CD4-positive, alpha-beta T cell treated with Interleukin-4 for 1 hour (primary cell): ENCODE measurements at places on chromosomes 1 and 21.

DNA sequence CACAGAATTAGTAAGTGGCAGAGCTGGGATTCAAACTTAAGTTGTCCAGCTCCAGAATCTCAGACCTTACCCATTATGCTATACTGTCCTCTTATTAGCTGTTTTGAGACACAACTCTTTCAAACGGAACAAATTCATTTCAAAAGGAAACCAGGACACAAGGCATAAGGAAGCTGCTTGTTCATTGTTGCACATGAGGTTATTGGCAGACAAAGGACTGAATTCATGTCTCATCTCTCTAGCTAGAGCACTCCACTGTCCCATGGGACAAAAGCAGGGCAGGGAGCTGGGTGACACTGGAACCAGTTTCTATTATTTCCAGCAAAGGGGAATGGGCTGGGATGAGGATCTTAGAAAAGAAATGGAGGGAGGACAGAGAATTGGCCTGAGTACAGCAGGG, 26.4 kb downstream of the CHI3L2 start:
- DNase-seq, result no peak

- DNase-seq, result no peak
Observed at GRCh38 chr1:246923482-246923881, 8.3 kb downstream of the AHCTF1 start.

GRCh38 chr21:38325731-38326420, 69.1 kb downstream of the KCNJ15 start:
- no peak for DNase-seq

DNA sequence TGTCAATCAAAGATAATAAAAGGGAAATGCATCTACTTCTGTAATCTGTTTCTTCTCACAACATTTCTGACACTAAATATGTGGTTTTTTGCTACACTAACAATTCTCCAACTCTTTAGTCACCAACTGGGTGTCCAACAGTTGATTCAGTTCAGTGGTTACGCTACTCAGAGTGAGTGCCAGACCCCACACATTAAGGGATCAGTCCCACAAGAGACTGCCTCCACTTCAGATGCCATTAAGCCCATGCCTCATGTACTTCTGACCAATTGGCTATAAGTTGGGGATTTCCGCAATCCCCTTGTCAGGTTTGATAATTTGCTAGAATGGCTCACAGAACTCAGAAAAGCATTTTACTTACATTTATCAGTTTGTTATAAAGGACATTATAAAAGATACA, 28.4 kb downstream of the RNF2 start:
- no peak for DNase-seq

- DNase-seq, result no peak
Observed at GRCh38 chr1:245645894-245646293, 491.1 kb downstream of the KIF26B start.

DNA sequence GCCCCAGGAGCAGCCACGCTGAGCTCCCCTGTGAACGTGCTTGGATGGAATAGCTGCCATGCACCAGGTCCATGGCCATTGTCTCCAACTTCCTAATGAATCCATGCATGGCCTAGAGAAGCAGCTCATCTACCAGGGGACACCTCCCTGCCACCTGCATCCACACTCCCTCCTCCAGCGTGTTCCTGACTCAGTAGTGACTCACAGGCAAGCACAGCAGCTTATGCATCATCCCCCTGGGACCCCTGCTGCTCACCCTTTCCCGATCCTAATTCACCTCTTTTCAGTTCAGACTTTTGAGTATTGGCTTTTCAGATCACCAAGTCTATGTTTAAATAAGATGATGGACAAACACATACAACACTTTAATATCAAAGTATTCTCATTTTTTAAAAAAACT, 39.9 kb upstream of the TADA1 start:
- no peak for DNase-seq

- no peak for DNase-seq
Observed at GRCh38 chr1:175195798-175196197, 3.2 kb upstream of the KIAA0040 start.

DNA sequence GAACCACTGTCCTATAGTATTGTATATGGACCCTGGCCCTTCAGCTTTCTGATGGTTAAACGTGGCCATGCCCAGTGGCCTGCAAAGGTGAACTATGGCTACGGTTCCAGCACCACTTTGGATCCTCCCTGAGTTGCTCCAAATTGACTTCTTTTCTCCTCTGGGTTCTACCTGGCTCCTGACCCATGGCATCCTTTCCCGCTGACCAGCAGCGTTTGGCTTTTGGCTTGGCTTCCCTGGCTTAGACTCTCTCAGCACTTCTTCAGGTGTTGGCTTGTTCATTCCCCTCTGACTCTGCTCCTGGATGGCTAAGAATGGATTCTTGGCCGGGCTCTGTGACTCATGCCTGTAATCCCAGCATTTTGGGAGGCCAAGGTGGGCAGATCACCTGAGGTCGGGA, 152.9 kb downstream of the CNIH3 start:
- DNase-seq, result no peak

DNA sequence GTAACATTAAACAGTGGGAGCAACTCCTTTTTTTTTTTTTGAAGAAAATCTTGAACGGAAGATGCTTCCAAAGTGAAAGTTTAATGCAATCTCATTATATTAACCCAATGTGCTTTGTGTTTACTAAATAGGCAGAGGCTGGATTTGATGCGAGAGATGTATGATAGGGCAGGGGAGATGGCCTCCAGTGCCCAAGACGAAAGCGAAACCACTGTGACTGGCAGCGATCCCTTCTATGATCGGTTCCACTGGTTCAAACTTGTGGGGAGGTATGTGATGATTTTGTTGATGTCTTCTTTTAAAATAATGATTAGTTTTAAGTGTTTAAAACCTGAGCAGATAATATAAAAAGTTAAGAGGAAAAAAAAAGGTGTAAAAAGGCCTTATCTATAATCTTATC, 74.2 kb upstream of the PGD start:
- DNase-seq, result no peak

- DNase-seq, result no peak
Observed at GRCh38 chr1:79749607-79750006, 743.1 kb upstream of the ADGRL4 start.

- DNase-seq, result no peak
Observed at GRCh38 chr1:180849031-180849775, 63.5 kb upstream of the KIAA1614 start.

DNA sequence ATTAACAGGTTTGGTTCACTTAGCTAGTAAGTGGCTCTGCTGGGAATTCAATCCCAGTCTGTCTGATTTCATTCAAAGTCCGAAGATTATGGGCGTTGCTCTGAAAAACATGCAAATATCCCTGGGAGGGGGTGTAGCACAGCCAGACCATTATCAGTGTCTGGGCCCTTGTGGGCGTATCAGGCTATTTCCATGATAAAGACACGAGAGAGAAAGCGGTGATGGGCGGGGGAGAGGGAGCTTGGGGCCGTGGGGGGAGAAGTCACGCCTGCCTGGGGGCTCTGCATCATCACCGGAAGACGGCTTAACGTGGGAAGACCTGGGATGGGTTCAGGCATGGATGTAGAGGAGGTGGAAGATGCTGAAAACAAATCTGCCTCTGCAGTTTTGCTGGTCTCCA, 25.8 kb downstream of the IL6R start:
- DNase-seq, result no peak

DNA sequence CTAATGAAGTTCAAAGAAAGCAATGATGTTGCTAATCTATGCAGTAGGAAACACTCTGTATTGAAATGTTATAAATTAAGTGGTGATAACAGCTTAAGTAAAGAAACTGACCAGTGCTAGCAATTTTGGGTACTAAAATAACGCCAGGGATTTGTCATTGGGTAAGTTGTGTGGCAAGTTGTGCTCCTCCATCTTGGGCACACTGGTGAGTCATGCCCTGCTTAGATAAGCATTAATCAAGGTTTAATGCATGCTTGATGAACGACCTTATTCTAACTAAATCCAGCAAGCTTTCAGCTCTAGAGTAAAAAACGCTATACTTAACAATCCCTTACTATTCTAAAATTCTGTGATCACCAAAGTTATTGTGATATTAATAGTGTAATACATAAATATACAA, 25.2 kb downstream of the VAMP4 start:
- DNase-seq, result no peak

GRCh38 chr1:41924911-41925310, 6.2 kb upstream of the HIVEP3 start:
- DNase-seq, result no peak

GRCh38 chr1:43101061-43101460, 71.0 kb downstream of the EBNA1BP2 start:
- no peak for DNase-seq

DNA sequence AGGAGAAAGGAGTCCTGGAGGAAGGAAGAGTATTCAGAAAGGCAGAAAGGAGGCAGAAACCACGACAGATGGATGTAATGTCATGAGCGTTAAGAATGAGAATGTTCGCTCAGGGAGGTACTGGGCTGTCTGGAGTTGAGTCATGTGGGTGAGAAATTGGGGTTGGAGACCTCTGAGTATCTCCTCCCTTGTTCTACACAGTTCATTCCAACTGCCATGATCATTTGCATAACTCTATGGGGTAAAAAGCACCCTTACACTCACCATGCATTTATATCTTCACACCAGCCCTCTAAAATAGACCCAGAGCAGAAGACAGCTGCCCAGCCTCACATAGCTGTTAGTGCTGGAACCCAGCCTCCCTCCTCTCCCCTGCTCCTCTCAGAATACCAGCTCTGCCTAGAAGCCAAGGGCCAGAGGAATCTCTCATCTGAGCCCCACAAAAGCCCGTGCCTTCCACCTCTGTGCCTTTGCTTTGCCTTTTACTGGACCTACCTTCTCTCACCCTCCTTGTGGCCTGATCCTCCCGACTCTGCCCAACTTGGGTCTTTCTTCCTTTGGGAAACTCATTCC, 85.2 kb downstream of the BEND5 start:
- DNase-seq, result no peak

DNA sequence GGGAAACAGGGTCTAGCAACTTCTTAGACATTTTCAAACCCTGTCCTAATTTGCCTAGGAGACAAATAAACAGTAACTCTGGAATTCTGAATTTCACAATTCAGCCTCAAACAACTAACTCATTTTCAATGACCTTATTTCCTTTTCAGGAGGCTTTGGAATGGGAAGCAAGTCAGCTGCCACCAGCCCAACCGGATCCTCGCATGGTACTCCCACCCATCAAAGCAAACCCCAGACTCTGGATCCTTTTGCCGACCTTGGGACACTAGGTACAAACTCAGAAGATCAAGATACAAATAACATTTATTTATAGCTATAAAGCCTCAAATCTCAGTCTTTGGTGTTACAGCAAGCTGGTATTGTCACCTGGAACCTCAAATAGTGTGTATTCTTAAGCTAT, 18.9 kb upstream of the LEPR start:
- no peak for DNase-seq

- no peak for DNase-seq
Observed at GRCh38 chr1:61844006-61844405, 101.7 kb downstream of the PATJ start.

GRCh38 chr1:147515045-147515869, 26.0 kb upstream of the BCL9 start:
- DNase-seq, result no peak

GRCh38 chr1:168288311-168289052, 7.8 kb downstream of the TBX19 start:
- DNase-seq, result no peak

- peak; percentile 80 for DNase-seq
Observed at GRCh38 chr21:45078877-45079281, 4.5 kb downstream of the ADARB1 start.

DNA sequence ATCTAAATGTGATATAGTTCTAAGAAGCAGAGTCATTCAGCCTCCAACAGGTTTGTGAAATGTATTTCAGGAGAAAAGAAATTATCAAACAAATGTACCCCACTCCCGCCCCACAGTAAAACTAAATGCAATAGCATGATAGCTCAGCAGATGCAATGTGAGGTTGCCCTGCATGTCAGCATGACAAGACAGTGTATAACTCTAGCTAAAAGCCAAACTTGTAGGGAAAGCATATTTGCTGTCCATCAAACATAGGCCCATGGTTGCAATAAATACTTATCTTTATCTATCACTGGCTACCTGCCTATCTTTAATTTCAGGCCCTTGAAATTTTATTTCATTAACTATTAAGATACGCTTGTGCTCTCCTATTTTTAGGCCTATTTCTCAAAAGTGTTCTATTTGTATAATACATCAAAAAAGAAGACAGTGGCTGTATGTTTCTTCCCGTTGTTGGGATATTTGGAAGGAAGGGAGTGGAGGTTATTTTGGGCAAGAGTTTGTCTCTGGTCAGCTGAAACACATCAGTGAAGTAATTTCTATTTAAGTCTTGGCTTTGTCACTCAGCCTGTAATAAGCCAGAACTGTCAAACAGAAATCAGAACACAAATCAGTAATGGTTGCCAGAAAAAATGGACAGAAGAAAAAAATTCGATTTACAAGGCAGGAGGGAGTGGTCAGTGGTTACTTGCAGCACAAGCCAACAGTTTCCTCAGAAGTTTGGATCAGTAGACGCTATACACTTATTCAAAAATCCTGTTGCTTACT, 307.4 kb upstream of the ADGRL2 start:
- no peak for DNase-seq

DNA sequence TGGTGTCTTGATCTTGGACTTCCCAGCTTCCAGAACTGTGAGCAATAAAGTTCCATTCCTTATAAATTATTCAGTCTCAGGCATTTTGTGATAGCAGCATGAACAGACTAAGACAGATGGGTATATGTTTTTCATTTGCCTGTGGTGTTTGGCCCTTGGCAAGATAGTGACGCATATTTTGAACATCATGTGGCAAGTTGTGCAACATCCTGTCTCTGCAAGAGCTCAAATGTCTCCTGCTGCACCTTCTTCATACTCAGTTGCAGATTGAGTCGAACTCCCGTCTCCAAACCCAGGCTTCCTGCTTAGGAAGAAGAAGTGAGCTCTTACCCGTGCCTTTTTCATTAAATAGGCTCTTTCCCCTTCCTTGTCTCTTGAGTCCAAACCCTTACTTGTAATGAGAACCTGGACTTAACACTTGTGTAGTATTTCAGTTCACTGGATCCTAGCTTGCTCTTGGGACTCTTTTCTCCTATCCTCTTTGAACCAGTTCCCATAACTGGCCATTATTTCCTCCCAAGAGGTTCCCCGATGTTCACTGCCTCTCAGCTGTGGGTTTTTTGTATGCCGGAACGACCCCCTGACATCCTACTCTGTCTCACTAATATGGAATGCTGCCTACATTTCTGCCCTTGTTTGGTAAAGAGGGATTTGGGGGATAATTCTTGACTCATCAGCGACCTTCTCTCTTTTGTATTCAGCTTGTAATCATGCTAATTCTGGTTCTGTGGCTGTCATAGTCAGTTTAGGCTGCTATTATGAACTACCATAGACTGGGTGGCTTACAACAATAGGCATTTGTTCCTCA, 125.0 kb upstream of the KCNK2 start:
- no peak for DNase-seq

DNA sequence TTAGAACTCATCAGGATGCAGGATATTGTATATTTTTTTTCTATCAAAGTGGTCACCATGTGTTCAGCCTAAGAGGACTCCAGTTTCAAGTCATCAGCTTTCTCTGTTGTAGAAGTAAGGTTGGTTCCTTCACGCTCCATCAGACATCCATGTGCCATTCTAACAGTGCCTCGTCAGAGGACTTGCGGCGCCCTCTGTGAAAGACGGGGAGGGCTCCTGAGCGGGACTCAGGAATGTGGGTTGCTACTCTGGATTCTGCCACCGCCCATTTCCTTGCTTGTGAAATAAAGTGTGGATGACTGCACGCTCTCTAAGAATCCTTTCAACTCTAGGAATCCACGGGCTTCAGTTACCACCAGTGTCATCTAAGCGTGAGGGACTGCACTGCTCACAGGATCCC, 593.5 kb downstream of the KIF26B start:
- no peak for DNase-seq
